Right atrium auricular region (tissue), 2 donors: ENCODE measurements at places on chromosomes 4 and X.

GRCh38 chrX:122500556-122500955 is 683.5 kb upstream of the GRIA3 start:
- no peak for DNase-seq

DNA sequence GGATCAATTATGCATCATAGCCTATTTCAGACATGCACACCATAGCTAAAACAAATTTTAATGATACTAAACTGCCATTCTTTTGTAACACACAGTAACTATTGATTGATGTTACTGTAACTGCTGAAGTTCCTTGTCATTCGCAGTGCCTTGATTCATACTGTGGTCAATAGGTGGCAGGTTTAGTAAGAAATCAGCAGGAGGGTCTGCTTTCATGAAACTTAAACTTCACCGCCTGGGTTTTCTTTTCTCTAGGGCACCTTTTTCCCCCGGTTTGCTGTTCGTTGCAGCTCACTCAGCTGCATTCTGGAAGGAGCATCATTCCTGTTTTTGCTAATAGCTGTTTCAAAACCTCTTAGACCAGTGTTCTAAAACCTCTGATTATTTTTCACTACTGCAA is 88.1 kb downstream of the RPA4 start:
- DNase-seq = no peak

GRCh38 chr4:120873554-120873953 is 49.0 kb downstream of the PRDM5 start:
- DNase-seq = no peak

DNA sequence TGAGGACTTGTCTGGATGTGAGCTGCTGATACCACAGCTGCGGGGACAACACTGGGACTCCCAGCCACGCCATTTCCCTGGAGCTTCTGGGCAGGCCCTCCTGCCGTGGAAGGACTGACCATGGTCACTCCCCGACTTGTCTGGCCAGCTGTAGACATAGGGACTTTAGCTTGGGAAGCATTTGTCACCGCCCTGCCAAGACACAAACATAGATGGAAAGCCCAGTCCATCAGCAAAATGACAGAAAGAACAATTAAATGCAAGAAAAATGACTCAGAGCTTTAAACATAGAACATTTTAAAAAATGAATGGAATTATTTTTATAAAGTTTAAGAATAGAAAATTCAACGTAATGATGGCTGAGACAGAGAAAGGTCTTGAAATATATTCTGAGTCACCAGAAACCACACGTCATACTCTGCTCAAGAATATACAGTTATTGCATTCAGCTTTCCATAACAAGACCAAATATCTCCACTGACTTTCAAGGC is 107.6 kb upstream of the CBR4 start:
- DNase-seq = no peak

GRCh38 chrX:45598861-45599260 is 398.2 kb upstream of the DIPK2B start:
- no peak for DNase-seq

- DNase-seq = no peak
These were observed 7.2 kb downstream of the P2RY8 start for GRCh38 chrX:1529756-1530155.
